Activated naive CD4-positive, alpha-beta T cell treated with anti-CD3 and anti-CD28 coated beads, Interleukin-2, amount 50 U/mL, for 16 hours (primary cell): ENCODE measurements at places on chromosomes 6 and 20.

GRCh38 chr6:12151433-12151820, 138.7 kb upstream of the EDN1 start:
- DNase-seq = no peak

DNA sequence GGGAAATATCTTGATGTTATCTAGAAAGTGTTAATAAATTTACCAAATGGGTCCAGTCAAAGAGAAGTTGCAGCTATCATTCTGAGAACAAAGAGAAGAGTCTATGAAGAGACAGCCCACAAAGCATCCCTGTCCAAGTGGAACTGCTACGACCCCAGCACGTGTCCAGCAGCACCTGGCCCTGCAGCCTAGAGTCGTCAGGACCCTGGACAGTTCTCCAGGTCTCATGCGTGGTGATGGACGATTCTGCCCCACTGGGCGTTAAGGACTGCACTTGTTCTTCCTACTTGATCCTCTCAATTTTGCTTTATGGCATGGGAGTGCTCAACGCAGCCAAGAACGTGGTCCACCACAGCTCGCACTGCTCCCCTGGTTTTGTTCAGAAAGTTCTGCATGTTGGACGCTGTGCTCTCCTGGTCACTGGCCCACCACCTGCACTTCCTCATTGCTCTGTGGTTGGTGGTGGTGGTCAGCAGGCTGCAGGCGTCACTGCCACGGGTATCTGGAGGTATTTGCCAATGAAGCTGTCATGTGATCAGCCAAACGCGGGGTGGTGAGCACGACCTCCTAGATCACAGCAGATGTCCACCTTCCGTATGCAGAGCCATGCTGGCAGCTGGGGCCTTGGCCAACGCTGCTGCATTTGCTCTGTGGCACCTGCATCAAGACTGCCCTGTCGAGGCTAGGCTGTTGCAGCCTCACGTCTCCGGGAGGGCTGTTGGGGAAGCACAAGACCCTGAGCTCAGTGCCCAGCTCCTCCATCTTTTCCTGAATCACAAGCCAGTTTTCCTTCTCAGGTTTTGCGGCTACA, 356.4 kb downstream of the CDH4 start:
- no peak for DNase-seq

DNA sequence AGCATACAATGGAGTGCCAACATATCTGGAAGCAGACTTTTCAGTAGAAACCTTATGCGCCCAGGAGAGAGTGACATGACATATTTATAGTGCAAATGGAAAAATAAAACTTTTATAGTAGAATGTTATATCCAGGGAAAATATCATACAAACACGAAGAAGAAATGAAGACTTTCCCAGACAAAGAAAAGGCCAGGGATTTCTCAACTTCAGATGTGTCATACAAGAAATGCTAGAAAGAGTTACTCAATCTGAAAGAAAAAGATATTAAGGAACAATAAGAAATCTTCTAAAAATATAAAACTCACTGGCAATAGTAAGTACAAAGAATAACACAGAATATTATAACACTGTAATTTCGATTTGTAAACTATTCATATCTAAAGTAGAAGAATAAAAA, 1269.3 kb downstream of the GRIK2 start:
- no peak for DNase-seq

- no peak for DNase-seq
These were observed 243.7 kb upstream of the CHD6 start for GRCh38 chr20:41861772-41862422.

DNA sequence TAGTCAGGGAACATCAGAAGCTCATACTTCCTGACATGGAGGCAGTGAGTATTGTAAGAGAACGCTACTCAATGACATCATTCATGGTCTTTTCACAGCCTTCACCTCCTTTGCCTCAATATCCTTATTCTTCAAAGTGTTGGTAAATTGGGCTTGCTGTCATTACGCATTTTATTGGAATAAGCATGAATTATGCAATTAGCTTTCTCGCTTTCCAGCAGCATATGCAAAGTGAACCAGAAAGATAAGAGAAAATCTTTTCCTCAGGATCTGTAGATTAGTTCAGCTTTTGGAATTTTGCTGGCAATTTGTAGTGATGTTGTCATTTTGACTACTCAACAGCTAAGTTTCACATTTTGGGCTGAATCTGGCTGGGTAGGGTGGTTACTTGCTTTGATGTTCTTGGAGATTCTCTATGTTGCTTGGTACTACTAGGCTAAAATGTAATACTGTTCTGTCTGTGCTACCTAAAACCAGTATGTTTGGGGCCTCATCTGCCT, 1012.1 kb downstream of the KIF16B start:
- DNase-seq = no peak

DNA sequence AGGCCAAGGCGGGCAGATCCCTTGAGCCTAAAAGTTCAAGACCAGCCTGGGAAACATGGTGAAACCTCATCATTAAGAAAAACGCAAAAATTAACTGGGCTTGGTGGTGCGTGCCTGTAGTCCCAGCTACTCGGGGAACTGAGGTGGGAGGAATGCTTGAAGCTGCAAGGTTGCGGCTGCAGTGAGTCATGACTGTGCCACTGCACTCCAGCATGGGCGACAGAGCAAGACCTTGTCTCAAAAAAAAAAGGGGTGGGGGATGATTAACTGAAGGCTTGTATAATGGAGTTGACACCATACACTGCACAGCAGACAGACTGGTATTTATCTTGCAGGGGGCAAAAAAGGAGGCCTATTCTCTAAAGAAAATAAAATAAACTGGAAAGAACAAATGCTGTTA, 27.7 kb downstream of the SRPK1 start:
- DNase-seq = no peak

- DNase-seq = no peak
These were observed 342.0 kb downstream of the SOX4 start for GRCh38 chr6:21935561-21936028.

- no peak for DNase-seq
These were observed 64.2 kb downstream of the SGK1 start for GRCh38 chr6:134253681-134254080.

- no peak for DNase-seq
These were observed 25.7 kb upstream of the MRAP2 start for GRCh38 chr6:84007871-84008270.

GRCh38 chr20:45266977-45267376, 12.6 kb upstream of the SLPI start:
- DNase-seq = no peak

DNA sequence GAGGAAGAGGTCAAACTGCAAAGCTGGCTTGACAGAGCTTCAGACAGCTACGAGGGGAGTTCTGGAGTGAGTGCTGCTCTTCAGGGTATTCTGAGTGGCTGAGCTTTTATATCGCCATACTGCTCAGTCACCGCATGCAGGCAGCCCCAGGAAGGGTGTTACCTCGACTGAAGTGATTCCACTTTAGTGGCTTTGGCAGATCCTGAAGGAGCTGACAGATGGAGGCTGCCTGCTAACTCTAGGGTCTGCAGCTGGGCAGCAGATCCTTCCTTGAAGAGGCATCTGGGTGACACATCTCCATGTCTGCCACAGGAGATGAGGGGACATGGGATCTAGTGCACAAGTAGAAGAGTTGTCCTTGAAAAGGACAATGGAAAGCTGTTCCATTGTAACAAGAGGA, 3.7 kb upstream of the DEK start:
- DNase-seq = no peak

GRCh38 chr20:51389543-51390264, 152.8 kb downstream of the NFATC2 start:
- DNase-seq = no peak

GRCh38 chr20:23138682-23139081, 52.6 kb upstream of the CD93 start:
- DNase-seq = no peak

- DNase-seq = no peak
These were observed 369.5 kb downstream of the THBS2 start for GRCh38 chr6:168884050-168884645.

DNA sequence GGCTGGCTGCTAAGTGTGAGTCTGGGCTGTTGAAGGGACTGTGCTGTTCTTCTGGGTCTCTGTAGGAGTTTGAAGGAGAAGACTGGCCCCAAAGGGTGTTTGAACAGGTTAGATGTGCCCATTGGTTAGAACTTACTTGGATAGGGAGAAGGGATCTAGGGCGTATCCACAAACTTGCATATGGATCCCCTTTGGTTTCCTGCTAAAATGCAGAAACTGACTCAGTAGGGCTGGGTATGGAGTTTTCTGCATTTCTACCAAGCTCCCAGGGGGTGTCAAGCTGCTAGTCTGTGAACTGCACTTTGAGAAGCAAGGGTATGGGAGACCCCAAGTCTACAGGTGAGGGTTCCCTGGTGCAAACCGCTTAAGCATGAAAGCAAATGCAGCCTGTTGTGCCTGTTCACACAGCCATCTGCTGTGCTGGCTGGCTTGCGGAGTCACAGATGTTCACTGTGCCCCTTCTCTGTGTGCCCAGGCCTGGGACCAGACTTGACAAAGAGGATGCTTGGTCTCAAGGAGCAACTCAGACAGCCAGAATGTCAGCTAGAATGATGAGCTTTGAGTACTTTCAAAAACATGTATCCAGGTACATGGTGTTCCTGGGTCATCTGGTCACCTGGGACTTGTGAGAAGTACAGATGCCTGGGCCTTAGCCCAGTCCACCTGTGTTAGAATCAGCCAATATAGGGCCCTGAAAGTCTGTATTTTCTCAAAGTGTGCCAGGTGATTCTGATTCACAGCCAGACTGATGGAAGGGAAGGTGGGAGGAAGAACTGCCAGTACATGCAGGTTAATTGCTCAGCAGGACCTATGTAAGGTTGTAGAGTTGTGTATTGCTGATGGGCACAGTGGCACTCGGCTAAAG, 7.4 kb downstream of the PPP1R16B start:
- no peak for DNase-seq

GRCh38 chr6:36599791-36600209, 5.6 kb downstream of the SRSF3 start:
- peak; percentile 65 for DNase-seq

DNA sequence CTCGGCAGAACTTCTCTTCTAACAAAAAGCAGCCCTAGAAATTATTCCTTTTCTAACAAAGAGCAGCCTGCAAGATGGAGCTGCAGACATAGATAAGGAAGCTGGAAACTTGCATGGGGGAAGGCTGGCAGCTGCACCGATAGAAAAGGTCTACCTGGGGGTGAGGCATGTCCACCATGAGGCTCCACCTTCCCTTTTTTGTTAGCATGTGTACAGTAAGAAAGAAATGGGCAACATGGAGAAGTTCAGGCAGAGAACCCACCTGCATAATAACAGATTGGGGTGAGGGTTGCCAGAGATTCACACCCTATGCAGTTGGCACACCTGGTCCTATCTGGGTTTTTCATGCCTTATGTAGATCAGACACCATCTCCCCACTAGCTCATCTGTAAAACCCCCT, 25.4 kb downstream of the ZNF311 start:
- DNase-seq = no peak

DNA sequence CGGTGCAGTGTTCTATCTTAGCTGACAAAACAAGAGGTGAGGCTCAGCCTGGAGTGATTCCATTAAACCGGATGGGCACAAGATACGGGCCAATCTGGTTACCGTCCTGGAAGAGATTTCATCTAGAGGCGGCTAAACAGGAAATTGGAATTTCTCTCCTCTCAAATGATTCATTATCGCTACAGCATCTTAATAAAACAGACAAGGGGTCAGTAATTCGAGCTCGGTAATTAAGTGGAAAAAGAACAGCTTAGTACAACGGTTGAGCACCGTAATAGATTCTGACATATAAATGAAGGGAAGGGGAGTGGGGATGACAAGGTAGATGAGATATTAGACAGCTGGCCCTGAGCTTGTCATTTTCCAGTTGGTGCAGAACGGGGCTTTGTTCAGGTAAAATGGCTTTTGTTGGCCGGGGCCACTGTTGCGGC, 137.2 kb downstream of the EDN3 start:
- DNase-seq = no peak

DNA sequence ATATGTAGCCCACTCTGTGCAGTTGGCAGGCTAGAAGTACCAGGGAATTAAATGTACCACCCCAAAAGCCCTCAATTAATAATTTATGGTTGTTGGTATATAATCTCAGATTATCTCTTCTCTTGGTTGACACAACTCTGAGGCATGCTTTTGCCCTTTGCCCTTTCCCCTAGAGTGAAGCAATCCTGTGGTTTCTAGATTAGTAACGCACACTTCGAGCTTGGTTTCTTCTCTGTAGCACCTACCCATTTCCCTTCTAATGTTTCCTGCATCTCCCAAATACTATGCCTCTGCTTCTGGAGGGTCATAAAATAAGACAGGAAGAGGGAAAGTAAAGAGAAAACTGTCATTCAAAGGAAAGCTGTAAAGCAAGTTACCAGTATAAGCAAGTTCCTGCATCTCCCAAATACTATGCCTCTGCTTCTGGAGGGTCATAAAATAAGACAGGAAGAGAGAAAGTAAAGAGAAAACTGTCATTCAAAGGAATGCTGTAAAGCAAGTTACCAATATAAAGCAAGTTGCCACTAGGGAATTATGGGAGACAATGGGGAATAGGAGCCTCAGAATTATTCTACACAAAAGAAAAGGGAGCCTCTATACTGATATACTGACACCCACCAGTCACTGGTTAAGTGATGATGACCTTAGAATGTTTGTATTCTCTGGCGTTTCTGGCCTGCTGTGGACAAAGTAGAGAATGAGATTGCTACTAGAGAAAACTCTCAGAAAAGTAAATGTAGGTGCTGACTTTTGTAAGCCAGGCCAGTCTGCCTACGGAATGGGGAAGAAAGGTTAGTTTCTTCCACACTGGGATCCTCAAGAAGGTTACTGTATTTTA, 862.6 kb upstream of the MAN1A1 start:
- DNase-seq = no peak

GRCh38 chr20:45904583-45905504, 7.1 kb downstream of the PLTP start:
- DNase-seq = no peak

GRCh38 chr20:41268917-41269652, 48.4 kb downstream of the ZHX3 start:
- no peak for DNase-seq
